ENCODE measurements at places on chromosomes 13 and 19.

DNA sequence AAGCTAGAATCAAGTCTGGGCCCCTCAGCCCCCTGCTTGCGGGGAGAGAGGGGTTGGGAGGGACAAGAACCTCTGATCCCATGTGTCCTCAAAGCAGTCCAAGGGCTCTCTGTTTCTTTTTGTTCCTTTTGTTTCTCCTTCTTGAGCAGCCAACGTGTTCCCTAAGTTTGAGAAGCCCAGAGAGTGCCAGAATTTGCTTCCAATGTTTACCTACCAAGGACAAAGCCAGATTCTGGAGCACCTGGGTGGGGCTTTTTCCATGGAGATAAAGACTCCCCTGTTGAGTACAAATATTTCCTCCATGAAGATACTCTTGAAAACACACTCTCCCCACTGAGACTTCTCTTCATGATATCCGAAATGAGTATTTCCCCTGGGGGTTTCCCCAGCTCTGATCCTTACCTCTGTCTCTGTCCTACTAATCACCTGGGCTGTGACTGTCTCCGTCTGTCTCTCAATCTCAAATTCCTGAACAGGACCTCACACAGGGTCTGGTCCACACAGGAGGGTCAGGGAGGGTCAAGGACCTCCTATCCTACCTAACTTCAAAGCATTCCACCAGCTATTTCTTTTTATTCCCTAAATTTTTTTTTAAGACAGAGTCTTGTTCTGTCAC is 27.4 kb downstream of the CD177 start:
- no peak for DNase-seq

DNA sequence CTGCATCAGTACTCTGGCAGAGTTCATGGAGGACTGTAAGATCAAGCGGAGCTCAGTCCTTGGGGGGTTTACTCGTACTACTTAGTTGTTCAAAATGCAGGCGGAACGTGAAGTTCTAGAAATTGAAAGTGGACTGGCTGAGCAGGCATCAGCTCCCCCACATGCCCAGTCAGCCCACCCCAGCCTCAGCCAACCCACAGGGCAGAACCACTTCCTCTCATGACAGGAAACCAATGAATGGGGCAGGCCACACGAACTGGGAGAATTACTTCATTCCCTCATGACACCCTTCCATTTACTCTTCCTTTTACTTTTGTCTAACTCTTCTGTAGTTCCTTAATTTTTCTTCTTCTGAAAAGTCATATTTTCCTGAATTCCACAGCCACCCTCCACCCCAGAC is 71.9 kb downstream of the FLT1 start:
- DNase-seq, result no peak

- DNase-seq, result no peak
Observed at GRCh38 chr13:79407349-79407979, 1.4 kb upstream of the RBM26 start.

GRCh38 chr19:24063295-24063694 is 23.7 kb upstream of the ZNF254 start:
- DNase-seq, result no peak

GRCh38 chr13:41178040-41178439 is 16.3 kb downstream of the KBTBD7 start:
- no peak for DNase-seq

DNA sequence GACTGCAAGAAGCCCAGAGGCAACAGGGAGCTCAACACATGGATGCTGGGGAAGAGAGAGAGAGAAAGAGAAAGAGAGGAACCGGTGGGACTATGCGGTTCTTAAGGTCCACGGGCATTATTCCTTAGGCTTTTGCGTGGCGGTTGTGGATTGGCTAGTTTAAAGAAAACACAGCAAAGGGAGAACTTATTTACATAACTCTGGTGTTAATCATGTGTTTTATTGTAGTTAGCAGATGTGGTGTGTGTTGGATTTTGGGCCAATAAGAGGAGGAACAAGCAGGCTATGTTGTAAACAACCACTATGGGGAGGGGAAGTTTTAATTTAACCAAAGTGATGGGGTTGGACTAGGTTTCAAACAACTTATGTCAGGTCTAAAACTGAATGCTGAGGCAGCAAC is 275.3 kb upstream of the KLF12 start:
- DNase-seq, result no peak

Measured in AG09309 (cell line).